ENCODE measurements at places on chromosomes 1 and 21.

GRCh38 chr1:234154320-234155251 lies 218.7 kb upstream of the COA6 start:
- DNase-seq = no peak

DNA sequence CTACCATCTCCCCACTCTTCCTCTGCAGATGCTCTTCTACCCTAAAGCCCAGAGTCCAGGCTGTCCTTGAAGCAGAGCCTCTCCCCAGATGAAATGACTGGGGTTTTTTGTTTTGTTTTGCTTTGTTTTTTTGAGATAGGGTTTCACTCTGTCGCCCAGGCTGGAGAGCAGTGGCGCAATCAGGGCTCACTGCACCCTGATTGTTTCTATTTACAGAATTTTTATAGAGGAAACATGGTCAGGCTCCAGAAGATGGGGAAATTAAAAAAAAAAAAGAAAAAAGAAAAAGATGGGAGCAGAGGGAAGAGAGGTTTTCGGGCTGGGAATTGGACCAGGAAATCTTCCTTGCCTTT lies 43.7 kb upstream of the ZNF281 start:
- no peak for DNase-seq

GRCh38 chr1:153231363-153231762 lies 14.0 kb downstream of the PRR9 start:
- DNase-seq = no peak

- DNase-seq = no peak
These were observed 39.4 kb downstream of the ACTN2 start for GRCh38 chr1:236725668-236726067.

DNA sequence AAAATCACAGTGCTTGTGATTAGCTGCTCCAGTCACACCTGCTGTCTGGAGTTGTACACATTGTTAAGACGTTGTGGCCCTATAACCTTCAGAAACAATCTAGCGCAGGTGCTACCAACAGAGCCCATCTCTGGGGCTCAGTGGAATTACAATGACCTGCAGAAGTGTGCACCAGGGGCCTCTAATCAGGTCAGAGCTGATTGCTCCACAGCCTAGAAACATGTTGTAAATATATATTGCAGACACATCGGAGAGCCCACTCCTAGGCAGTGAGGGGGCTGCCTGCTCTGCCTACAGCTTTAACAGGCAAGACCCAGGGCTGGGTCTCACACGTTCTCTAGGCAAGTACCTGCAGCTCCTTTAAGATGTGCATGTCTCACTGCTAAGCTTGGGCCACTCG lies 302.0 kb downstream of the SIPA1L2 start:
- DNase-seq = no peak

DNA sequence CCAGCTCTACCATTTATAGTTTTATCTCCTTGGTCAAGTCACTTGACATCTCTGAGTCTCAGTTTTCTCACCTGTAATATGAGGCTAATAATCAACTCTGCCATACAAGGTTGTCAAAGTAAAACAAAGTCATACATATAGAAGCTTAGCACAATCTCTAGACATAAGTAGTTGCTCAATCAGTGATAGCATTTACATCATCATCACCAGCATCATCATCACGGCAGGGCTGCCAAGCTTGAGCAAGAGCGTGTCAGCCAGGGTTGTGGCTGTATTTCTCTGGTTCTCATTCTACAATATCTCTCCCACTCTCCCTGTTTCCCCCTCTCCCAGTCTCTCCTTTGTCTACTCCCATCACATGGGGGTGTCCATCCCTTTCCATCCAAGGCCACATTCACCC lies 41.7 kb upstream of the COA6 start:
- no peak for DNase-seq

DNA sequence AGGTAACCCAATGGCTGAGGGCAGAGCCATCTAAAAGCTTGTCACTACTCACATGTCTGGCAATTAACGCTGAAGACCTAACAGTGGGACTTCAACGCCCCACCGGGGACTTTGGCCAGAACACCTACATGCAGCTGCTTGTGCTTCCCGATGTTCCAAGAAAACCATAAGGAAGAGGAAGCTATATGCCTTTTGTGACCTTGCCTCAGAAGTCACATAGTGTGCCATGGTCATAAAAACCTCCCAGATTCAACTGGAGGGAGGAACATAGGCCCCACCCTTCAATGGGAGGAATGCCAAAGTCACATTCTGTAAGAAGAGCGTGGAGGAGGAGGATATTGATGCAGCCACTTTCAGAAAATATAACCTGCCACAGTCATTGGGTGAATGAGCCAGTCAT lies 147.8 kb upstream of the MAGI3 start:
- DNase-seq = no peak

- DNase-seq = no peak
These were observed 29.8 kb downstream of the RASSF5 start for GRCh38 chr1:206537141-206537540.

- no peak for DNase-seq
These were observed 400 bp upstream of the KRTAP10-12 start for GRCh38 chr21:44696572-44696971.

GRCh38 chr1:181504399-181504842 lies 21.1 kb downstream of the CACNA1E start:
- no peak for DNase-seq

DNA sequence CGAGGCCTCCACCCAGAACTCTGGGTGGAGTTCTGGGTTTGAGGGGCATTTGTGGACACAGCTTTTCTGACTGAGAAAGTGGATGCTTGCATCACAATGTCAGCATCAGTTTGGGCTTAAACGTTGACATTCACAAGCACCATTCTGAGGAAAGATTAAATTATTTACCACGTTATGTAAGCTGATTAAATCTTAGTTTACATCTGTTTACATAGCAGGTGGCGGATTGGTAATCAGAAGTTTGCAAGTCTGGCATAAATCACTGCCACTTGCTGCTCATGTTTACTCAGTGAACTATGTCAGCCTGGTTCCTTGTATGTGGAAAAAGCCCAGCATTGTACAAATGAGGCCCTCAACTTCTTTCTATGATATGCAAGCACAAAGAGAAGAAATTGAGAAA lies 310.1 kb downstream of the PAPPA2 start:
- no peak for DNase-seq

- no peak for DNase-seq
These were observed 108.0 kb downstream of the CRYAA start for GRCh38 chr21:43276811-43277210.
